ENCODE measurements at places on chromosomes 6 and 20.
A peak's percentile ranks its signal among the peaks of the same experiment; 100 is the strongest.

- no peak for DNase-seq
Observed at GRCh38 chr6:145866456-145867396, 52.1 kb upstream of the FBXO30 start.

DNA sequence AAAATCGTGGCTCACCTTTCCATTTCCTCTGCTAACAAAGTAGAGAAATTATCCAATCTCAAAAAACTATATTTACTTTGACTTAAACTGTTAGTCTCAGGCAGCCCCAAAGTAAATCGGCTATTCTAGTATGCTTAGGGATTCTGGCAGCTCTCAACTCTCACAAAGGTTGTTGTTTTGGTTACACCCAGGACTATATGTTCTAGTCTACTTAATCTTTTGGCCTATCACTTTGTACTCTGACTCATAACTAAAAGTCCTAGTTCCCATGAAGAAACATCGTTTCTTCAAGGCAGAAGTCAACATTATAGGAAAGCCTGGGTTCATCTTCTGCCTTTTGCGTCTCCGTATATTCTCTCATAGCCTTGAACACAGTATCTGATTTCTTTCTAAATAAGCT is 42.3 kb downstream of the MYLK4 start:
- no peak for DNase-seq

DNA sequence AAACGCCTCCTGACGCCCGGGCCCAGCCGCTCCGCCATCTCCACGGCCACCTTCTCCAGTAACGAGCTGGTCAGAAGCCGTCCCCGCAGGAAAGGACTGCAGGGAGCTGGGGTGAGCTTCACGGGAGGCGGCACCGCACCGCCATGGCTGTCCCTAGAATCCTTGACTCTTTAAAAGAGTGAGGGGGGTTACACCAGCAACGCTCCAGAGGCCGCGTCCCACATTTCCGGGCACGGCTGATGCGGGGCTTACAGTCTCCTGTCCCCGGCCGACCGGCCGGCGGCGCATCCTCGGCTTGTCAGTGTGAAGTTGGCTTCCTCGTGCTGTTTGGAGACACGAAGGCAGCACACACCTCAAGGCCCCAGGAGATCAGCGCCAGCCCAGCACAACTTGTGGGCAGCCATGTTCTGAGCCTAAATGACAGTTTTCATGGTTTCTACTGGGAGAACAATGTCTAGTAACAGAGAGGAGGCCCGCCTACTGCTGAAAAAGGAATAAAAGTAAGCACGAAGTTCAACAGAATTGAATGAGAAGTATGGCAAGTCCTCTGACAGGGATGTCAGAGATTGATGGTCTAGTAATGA is 30.4 kb downstream of the SLC2A4RG start:
- DNase-seq = no peak

DNA sequence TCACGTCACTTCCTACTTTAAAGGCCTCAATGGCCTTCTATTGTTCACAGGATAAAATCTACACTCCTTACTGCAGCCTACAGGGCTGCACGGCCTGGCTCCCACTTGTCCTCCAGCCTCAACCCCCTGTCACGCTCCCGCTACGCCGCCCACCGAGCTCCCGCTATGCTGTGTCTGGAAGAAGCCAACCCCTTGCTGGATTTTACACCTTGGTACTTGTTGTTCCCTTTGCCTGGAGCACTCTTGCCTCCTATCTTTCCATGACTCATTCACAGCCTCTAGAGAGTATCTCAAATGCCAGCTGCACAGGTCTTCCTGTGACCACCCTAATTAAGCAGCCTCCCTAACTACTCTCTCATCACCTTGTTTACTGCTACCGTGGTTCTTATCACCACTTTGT is 259.9 kb downstream of the PRKN start:
- no peak for DNase-seq

GRCh38 chr6:52551483-52552277 is 25.2 kb downstream of the TRAM2 start:
- DNase-seq = no peak

- peak; percentile 34 for DNase-seq
Observed at GRCh38 chr20:57594092-57594951, 25.9 kb downstream of the ZBP1 start.

DNA sequence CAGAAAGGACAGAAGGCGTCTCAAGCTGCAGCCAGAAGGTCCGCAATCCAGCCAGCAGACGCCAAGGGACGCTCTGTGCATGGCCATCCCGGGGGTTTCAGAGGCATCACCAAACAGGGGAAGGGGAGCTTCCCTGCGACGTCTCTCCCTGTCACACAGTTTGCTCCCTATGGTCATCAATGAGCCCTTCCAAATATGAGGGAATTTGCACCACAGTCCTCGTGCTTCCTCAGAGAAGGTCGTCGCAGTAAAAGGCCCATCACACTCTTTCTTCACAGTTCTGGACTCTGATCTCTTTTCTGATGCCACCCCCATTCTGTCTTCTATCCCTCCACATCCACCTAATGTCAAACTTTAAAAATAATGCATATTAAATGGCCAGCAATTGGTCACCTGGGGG is 10.2 kb upstream of the FOXC1 start:
- no peak for DNase-seq

All from stimulated activated CD8-positive, alpha-beta memory T cell treated with anti-CD3 and anti-CD28 coated beads, Interleukin-15, amount 100 ng/mL, for 1 hour (primary cell).